Progenitor cell of endocrine pancreas (in vitro differentiated cells): ENCODE measurements at places on chromosomes 11 and 22.

- no peak for DNase-seq
Measured at GRCh38 chr11:131495423-131495822, 125.0 kb downstream of the NTM start.

DNA sequence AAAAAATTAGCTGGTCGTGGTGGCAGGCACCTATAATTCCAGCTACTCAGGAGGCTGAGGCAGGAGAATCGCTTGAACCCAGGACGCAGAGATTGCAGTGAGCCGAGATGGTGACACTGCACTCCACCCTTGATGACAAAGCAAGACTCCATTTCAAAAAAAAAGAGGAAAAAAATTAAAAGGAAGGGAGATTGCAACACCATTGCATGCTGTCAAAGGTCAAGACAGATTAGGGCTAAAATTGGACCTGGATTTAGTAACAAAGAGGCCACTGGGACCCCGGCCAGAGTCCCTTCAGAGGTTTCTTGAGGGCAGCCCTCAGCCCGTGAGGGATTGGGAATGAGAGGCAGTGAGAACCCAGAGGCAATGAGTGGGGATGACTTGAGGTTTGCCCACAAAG, 8.2 kb upstream of the MAFF start:
- no peak for DNase-seq

DNA sequence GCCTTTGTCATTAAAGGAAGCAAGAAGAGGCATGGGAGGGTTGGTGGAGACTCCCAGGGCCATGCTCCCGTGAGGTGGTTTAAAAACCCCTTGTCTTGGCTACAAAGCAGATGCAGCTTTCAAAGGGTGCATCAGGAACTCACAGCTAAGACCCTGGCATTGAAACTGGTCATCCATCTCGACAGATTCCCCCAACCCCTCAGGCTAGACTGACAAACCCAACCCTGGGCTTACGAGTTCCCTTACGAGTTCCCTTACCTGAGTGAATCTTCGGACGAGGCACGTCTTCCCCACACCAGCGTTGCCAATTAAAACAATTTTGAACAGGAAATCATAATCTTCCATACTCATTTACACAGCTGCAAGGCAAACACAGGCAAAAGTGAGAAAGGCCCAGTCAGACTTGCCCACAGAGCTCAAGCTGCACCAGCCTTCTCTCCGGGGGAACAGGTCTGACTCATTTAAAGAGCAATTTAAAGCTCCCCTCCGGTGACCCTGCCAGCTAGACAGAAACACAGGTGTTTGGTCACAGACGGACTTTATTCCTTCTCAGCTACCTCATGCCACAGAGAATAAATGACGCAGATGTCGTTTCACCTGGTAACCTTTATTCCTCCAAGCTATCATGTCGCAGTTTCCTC, 74.6 kb downstream of the RAB30 start:
- DNase-seq = no peak

DNA sequence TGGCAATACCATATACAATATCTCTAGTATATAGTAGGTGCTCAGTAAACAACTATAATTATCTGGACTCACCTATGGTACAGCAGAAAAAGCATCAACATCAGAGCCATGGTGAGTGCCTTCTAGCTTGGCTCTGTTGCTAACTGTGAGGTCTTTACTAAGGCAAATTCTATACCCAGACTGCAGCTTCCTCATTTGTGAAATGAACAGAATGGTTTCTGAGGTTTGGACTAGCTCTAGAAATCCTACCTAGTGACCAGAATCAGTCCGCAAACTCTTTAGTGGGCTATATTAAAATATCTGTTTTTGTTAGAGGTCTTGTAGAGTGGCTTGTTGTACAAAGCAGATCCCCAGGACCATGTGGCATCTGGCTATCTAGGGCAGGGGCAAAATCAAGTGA, 3.7 kb downstream of the MS4A1 start:
- DNase-seq = no peak

GRCh38 chr22:46561435-46561905, 24.1 kb upstream of the CELSR1 start:
- DNase-seq = no peak

GRCh38 chr11:116852261-116853031, 15.0 kb upstream of the APOA1 start:
- DNase-seq = no peak

DNA sequence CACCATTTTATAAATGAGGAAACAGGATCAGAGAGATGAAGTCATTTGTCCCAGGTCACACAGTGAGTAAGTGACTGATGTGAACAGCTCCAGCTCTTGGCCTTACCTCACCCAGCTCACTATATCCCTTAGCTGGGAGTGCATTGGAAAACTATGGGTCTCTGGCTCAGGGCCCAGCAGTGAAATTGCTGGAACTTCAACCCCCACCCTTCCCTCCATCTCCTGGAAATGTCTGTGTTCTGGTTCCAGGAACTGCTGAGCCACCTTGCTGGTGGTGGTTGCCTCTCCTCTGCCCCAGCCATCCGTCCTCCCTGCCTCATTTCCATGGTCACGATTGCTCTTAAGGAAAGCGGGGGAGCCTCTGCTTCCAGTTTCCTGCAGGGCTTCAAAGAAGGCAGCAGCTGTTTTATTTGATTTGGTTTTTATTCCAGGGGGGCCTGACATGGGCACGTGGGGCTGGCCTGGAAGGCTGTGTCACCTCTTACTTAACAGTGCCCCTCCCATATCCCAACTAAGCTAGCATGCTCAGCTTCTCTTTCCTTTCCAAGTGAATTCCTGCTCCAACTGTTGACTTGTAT, 46.2 kb upstream of the CSTF3 start:
- DNase-seq = no peak

DNA sequence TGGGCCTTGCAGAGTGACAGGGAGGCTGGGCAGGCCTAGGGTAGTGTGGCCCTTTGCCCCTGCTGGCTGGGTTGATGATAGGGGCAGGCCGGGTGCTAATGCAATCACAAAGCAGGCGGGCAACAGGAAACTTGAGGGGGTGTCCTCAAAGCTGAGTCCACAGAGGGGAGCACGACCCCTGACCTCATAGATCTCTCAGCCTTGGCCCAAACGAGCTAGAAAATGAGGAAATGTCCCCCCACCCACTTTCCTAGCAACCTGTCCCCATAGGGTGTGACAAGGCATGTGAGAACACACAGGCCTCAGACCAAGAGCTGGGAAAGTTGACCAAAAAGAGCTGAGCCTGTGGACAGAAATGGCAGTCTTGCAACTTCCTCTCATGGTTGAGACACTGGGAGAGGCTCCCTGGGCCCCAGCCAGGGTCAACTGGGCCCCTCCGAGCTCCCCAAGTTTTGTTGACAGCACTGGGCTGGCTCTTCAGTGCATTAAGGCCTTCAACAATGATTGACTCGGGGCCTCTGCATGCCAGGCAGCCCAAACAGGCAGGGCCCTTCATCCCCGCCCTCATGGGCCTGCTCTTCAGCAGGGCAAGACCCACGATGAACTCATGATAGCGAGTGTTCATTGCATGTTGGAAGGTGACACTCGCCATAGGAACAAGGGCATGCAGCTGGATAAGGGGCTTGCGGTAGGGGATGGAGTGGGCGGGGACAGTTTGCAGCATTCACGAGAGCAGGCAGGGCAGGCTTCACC, 9.8 kb upstream of the SPI1 start:
- DNase-seq = no peak

DNA sequence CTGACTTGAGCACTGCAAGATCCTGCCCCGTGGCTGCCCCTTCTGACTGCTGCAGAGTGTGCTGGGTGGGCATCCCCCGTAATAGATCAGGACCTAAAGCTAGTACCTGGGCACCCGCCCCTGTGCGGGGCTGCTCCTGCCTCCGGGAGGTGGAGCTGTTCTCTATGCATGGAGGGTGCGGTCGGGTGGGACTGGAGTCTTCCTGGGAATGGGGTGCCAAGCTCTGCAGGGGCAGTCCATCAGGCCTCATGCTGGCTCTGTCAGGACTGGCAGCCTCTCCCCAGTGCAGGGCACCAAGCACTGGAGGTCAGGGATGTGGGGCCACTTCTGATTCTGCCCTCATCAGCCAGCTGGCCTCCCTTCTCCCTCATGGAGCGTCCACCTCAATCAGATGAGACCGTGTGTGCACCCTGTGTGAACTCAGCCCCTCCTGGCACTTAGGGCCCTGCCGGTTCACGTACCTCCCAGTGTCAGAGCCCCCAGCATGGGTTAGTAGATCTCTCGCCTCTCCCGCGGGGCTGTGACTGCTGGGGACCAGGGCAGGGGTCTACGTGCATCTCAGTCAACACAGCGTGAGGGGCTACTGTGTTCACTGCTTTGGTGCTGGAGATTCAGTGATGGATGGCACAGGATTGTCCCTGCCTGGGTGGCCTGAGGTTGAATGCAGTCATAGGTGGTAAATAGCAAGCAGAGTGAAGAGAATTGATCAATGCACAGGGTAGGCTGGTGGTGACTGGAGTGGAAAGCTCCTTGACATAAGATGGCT, 30.8 kb downstream of the MPPED1 start:
- DNase-seq = no peak

GRCh38 chr22:20115691-20116375, at the start of gene RANBP1:
TSS of gene RANBP1 (plus strand) at chr22:20116104. CDS start at chr22:20116185, 81 bp downstream.
- no peak for DNase-seq

DNA sequence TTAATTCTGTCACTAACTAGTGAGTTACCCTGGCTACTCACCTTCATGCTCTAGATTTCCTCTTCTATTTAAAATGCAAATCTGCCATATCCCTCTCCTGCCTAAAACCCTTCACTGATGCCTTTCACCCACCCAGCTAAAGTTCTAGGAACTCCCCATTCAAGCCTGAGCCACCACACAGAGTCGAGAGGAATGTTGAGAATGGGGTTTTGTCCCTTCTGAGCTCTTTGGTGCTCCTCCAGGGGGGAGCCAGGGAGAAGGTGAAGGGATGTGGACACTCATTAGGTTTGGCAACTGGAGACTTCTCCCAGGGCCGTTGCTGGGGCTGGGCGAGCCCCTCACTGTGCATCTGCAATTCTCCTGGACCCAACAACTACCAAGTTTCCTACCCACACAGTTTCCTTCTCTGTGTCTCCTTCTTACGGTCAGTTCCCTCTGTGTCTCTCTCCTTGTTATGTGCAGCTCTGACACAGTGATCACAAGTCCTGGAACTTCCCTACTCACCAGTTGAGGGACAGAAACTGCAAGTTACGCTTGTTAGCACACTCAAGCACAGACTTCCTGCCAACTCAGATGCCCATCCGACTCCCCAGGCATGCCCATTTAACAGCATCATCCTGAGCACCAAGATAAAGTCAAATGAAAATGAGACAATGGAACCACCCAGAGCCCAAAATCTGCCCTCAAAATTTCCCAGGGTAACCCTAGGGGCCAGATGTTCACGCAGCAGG, 6.5 kb upstream of the IL10RA start:
- DNase-seq = no peak

DNA sequence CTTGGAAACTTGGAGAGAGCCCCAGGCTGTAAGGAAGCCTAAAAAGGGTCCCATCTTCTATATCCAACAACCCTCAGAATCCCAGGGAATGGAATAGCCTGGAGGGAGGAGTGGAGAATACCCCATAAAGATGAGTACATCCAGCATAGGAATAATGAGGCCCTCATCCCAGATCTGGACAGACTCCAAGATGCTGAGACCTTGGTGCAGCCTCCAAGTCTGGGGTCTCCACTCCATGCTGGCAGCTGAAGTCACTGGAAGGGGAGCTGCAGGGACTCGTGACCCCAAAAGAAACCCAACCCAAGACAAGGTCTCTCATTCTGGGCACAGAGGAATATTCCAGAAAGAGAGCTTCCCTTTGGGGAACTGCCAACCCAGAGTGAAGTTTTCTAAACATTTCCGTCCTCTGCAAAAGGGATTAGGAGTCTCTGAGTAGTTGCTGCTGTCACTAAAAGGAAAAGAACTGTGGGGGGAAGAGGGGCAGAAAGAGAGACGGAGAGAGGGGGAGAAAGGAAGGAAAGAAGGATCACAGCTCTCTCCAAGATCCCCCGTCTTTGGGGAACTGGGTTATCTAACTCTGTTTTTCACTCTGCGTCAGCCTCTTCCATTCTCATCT, 589 bp downstream of the SCGB1A1 start:
- DNase-seq = no peak

GRCh38 chr22:46907241-46908215, 145.1 kb downstream of the TBC1D22A start:
- no peak for DNase-seq

DNA sequence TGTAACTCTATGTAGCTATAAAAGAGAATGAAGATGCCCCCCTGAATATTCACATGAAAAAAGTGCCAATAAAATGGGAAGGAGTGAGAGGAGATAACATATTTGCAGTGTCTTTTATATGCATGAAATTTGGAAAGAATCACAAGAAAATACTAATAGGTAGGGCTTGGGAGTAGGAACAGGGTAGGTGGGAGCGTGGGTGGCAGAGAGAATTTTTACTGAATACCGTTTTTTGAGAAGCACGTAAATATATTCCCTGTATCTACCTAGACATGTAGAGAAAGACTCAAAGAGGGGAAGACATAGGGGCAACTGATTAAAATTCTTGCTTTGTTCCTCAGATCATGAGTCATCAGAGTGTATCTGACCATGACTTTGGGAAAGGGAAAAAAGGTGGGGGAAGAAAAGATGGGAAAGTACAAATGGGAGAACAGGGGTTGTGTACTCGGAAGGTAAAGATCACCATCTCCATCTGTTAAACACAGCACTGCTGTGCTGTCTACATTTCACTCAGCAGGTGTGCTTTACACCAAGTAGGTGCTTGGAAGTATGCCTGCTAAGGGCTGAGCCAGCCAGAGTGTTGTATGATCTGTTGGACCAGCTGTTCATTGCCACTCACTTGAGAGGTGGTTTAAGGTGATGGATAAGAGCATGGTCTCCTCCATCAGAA, 16.0 kb downstream of the PRR5L start:
- DNase-seq = no peak

- no peak for DNase-seq
Measured at GRCh38 chr11:80362563-80363340, 921.9 kb upstream of the TENM4 start.

DNA sequence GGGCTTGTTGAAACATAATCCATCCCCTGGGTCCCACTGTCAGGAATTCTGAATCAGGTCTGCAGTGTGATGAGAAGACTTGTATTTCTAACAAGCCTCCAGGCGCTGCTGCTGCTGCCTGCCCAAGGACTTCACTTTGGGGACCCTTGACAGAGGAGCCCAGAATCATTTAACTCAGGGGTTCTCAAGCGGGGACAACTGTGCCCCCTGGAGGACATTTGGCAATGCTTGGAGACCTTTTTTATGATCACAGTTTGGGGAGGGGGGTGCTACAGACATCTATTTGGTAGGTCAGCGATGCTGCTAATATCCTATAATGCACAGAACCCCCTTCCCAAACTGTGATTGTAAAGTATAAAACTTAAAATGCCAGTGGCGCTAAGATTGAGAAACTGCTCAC, 312.8 kb downstream of the OPCML start:
- DNase-seq = no peak

DNA sequence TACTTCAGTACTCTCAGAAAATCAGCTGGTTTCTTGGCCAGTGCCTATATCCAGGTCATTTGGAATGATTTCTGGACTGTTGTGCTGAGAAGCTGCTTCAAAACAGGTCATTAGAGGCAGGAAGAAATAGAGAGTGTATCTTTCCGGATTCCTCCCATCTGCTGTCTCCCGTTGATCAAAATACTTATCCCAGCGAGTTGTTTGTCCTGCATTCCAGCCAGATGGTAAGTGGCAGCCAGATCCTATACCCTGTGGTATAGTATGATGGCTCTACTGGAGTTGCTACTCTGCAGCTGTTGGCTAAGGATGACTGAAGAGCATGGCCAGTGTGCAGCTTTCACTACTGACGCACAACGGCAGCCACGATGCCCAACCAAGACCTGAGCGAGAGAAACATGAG, 560.9 kb upstream of the ANO5 start:
- no peak for DNase-seq

- no peak for DNase-seq
Measured at GRCh38 chr11:2248762-2249161, 21.6 kb downstream of the ASCL2 start.
